ENCODE measurements at places on chromosomes 7 and 10. TPM values are rescaled to one million over a fixed set of nuclear protein-coding genes. Genes with fewer than 3 reads are reported as not detected.

TMEM270 gene
- total RNA-seq, result not detected

TFR2 gene
- 1.9 TPM for total RNA-seq

LRIT1 gene
- total RNA-seq, result not detected

CCDC3 gene
- 64.4 TPM for total RNA-seq

GARIN1A gene
- total RNA-seq, result 1.3 TPM

Measured in smooth muscle cell of the pulmonary artery (primary cell).